ENCODE measurements at places on chromosomes 1 and 21.

GRCh38 chr21:46215436-46216131 is 13.0 kb downstream of the LSS start:
- no peak for DNase-seq

- no peak for DNase-seq
Measured at GRCh38 chr1:224897529-224898327, 31.7 kb upstream of the DNAH14 start.

DNA sequence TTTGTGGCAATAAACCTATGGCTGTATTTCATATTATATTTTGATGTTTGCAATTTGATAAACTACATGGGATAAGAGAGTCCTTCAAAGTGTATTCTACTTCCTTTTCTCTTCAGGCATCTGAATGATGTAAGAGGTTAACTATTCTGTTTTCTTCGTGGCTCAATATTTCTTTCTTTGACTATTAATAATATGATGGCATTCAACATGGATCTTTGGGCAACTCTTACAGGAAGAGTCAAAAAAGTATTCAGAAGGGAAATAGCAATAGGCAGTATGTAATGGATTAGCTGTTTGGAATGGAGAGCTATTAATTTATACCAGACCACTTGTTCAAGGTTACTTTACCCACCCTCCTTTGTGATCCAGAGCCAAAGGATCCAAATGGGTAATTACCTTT is 74.4 kb downstream of the HMCN1 start:
- DNase-seq, result no peak

- no peak for DNase-seq
Measured at GRCh38 chr21:41559658-41560631, 52.0 kb upstream of the TMPRSS2 start.

- DNase-seq, result peak; percentile 98
Measured at GRCh38 chr1:201702936-201703335, 126.0 kb upstream of the IPO9 start.

DNA sequence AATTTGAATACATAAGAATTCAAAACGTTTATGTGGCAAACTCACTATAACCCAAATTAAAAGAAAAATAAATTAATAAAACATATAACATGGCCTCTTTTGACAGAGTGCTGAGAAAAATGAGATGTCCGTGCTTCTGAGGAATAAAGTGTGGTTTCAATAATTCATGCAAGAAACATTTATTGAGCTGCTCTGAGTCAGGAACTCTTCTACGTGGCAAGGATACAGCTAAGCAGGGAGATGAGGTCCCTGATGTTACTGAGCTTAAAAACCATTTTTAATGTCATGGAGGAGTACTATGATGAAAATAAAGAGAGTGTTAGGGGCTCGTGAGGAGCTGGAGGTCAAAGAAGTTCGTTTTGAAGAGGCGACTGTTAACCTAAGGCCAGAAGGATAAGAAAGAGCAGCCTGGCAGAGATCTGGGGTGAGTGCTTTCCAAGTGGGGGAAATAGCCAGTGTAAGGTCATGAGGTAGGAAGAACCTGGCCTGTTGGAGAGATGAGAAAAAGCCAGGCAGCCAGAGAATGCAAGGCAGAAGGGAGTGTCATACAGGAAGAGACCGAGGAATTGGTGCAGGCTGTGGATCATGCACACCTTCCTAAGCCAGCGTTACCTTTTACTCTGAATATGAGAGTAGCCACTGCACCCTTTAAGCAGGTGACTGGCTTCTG is 182.2 kb upstream of the DUSP10 start:
- DNase-seq, result no peak

- DNase-seq, result peak; percentile 38
Measured at GRCh38 chr1:1291023-1291528, 10.8 kb downstream of the SCNN1D start.

DNA sequence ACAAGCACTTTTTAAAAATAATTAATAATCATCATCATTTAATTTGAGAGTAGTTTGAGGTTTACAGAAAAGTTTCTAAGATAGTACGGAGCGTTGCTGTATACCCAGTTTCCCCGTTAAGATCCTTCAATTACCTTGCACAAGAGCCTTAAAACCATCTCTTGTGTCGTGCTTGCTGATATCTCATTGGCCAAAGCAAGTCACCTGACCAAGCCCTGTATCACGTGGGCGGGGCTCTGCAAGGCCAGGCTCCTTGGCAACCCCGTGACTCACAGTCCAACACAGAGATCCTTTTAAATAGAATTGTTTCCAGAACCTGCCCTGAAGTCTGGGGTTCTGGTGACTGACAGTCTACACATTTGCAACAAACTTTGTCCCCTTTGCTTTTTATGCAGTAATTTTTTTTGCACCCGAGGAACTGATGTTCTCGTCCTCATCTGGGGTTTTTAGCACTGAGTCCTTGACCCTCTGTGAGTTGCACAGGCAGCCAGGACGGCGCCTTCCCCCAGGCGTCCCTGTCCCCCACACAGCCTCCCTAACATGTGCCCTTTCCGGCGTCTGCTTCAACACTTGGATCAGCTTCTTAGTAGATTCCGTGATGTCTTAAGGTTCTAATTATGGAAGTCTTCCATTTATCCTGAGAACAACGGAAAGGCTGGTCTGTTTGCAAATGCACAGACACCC is 183.3 kb upstream of the TMEM51 start:
- no peak for DNase-seq

GRCh38 chr1:6172549-6172948 is 7.6 kb downstream of the CHD5 start:
- no peak for DNase-seq

GRCh38 chr21:31479714-31480113 is 135.7 kb upstream of the TIAM1 start:
- DNase-seq, result peak; percentile 30
